ENCODE measurements at places on chromosomes 7 and 10.
A peak's percentile ranks its signal among the peaks of the same experiment; 100 is the strongest.

DNA sequence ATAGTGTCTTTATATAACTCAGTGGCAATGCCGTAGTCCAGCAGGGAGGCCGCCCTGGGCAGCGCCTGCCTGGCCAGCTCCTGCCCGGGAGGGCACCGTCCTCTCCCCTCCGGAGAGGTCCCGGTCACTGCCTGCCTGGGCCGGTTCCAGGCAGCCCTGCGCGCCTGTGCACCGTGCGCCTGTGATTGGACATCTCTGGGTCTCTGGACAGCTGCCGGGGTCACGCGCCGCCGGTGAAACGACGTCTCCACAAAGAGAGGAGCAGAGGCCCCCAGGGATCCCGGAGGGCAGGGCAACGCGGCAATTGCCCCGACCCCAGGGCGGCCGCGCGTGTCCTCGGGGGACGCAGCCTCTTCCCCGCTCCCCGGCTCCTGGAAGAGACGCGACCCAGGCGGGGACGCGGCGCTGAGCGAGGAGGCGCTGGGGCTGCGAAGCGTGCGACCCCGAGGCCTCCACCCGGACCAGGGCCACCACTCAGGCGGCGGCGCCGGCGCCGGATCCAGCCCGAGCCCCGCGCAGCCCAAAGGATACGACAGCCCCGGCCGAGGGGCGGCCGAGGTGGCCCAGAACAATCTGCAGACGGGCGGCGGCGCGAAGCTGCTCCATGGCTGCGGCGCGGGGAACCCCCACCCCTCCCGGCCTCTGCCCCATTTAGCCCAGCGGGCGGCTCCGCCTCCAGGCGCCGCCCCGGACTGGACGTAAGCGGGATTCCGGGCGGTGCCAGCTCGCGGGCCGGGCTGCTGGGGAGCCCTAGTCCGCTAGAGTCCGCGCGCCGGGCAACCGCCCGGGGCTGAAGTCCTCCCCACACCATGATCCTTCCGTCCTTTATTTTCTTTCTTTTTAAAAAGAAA lies at the start of gene PHYH:
PHYH (minus strand) TSS at position 628 of the 851 bp plus-strand sequence; CDS start at position 606, 22 bp downstream.
- peak; percentile 75 for DNase-seq

DNA sequence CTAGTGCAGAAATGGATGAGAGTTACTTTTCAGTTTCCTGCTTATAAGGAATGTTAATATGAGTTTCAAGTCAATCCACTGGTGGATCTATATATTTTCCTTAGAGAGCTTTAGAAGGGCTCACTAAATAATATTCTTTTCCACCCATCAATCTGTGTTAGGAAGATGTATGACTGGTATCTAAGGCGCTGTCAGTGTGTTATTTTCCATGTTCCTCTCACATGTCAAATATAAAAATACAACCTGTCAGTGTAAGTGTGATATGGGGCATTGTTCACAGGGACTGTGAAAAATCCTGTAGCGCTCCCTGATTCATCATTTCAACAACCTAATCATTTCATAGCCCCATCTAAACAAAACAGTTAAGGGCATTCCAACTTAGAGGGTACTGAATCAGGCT lies 203.1 kb downstream of the TMEM26 start:
- DNase-seq: no peak

GRCh38 chr10:1687623-1688150 lies 49.6 kb downstream of the ADARB2 start:
- DNase-seq: no peak

DNA sequence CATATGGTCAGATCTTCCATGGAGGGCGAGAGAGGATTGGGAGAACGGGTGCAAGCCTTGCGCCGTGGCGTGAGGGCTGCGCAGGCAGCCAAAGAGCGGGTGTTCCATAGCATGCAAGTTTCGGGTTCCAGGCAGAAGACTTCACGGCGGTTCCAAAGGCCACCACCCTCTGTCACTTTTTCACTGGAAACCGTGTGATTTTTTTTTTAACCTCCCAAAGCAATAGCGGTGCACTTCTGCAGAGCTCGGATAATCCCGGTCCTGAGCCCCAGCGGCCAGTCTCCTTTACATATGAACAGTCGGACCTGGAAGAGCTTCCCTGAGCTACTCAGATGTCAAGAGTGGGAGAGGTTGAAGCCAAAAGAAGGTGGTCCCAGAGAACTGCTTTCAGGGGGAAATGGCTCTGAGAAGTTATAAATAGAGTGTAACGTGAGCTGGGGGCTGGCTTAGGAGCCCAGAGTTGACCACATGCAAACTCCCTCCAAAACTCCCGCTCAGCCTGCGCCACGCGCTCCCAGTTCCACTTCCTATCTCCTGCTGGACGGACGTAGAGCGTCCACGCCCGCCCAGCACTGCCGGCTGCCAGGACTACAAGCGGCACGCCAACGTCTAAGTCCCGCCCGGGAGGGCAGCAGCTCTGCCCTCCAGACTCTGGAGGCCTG lies at the start of gene MEOX2:
MEOX2 (minus strand) TSS at position 389 of the 662 bp plus-strand sequence; CDS start at position 108, 281 bp downstream.
- no peak for DNase-seq

- no peak for DNase-seq
These were observed 49.3 kb upstream of the IL6 start for GRCh38 chr7:22677680-22678079.

- DNase-seq: no peak
These were observed 77.6 kb downstream of the DENND2A start for GRCh38 chr7:140562926-140563481.

- no peak for DNase-seq
These were observed 133.5 kb upstream of the PRSS58 start for GRCh38 chr7:142391191-142391992.

GRCh38 chr10:15169555-15170401 lies 1.3 kb upstream of the NMT2 start:
- peak; percentile 61 for DNase-seq

GRCh38 chr7:24981171-24981951 lies 1.4 kb upstream of the OSBPL3 start:
- peak; percentile 27 for DNase-seq

DNA sequence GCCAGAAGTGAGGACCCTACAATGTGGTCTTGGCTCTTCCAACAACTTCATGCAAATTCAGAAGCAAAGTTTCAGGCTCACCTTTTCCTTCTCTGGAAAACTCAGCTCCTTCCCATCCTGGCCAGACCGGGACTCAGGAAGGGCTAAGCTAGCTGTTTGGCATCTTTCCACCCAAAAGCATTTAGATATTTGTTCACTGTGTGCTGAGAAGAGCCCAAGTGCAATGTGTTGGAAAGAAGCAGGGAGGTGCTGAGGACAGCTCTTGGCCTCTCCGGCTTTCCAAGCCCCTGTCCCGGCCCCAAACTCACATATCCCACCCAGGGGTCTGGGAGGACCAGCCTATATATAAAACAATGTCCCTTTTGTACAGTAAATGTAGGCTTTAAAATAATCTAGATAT lies 44.5 kb downstream of the MKI67 start:
- no peak for DNase-seq

DNA sequence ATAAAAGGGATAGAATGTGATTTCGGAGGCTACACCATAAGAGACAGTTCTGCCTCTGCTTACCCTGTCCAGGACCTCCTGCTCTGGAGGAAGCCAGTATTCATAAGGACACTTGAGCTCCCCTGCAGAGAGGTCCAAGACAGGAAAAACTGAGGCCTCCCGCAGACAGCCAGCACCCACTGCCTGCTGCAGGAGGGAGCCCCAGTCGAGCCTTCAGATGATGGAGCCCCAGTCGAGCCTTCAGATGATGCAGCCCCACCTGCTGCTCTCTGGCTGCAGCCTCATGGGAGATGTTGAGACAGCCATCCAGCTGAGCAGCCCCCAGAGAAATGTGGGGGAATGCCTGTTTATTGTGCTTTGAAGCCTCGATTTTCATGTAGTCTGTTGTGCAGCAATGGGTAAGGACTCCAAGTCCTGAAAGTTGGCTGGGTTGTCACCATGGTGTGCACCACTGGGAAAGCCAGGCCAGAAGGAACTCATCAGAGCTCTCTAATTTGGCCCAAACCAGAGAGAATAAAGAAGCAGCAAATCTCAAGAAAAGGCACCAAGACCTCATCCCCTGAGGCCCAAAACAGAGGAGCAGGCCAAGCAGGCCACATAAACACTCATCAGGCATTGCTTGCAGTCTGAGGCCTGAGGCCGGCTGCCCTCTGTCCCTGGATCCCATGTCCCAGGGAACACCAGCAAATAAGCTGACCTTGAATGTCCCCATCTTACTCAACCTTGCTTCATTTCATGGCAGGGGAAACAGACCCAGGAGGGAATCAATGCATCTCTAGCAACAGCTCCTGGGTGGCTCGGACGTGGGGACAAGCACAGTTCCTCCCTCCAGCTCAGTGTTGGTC lies 30.9 kb downstream of the CALML5 start:
- no peak for DNase-seq

DNA sequence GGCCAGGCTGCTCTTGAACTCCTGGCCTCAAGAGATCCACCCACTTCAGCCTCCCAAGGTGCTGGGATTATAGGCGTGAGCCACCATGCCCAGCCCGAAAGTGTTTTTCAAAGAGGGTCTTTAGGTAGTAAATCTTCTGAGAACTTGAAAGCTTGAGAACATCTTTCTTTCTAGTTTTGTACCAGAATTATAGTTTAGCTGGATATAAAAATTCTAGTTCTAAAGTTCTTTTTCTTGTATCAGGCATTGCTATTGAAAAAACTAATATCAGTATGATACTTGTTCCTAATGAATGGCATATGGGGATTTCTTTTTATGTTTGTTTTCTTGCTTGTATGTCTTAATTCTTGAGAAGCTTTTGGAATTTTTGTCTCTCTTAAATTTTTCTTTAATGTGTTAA lies 43.2 kb downstream of the TLX1 start:
- DNase-seq: no peak

- DNase-seq: no peak
These were observed 83.1 kb upstream of the HABP2 start for GRCh38 chr10:113469796-113470195.

DNA sequence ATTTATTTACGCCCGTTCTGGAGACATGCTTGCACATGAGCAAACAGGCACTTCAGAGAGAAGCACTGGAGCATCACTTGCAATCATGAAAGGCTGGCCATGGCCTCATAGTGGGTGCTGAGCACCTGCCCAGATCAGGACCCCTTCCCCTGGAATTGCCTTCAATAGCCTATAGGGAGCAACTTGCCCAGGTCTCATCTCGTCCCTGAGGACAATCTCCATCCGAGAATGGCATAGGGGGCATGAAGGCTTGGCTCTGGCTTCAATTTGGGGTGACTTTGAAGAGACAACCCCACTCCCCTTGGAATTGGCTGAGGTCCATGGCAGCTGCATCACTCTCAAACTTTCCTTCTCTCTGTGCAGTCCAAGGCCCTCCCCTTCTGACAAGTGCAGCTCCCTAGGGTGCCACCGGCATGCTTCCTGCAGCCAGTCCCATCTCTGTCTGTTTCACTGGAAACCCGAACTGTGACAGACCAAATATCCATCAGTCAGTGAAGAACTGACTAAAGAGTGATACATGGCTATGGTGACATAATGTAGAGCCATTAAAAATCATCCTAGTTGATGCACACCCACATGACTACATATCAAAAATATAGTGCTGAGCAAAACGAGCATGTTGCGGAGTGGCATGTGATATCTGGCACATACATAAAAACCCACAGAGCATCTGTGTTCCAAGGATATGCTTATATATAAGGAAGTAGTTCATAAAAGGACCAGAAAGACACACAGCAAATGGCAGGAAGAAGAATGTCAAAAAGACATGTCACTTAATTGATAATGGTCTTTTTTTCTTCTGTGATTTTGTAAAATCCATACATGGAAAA lies 12.4 kb downstream of the GDF2 start:
- DNase-seq: no peak

GRCh38 chr10:83959328-83959727 lies 180.0 kb upstream of the GHITM start:
- no peak for DNase-seq

Measured in activated gamma-delta T cell treated with Interleukin-2 at 50 U/mL for 16 hours (primary cell).